ENCODE measurements at places on chromosomes 4 and X. TPM values are rescaled to one million over a fixed set of nuclear protein-coding genes. Genes with fewer than 3 reads are reported as not detected.

DNA sequence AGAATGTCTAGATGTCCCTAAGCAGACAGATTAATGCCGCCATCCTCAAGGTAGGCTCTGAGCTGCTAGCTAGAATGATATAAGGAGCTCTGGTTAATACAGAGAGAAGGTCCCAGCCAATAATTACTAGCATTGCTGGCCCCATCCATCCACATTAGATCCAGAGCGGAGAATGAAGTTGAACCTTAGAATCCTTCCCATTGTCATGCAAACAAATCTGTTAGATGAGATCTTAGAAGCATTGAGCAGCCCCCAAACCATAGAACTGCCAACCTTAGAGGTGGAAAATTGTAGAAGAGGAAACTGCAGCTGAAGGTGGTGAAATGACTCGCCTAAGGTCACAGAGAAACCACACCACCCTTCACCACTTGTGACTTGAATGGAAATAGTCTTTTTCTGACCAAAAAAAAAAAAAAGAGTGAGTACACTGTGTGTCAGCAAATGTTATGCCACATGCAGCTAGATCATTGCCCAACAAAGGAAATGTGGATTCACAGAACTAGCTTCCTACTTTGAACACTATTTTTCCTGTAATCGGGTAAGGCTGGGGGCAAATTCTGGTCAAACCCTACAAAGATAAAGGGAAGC is 162.1 kb downstream of the SMIM20 start:
- no peak for DNase-seq

DNA sequence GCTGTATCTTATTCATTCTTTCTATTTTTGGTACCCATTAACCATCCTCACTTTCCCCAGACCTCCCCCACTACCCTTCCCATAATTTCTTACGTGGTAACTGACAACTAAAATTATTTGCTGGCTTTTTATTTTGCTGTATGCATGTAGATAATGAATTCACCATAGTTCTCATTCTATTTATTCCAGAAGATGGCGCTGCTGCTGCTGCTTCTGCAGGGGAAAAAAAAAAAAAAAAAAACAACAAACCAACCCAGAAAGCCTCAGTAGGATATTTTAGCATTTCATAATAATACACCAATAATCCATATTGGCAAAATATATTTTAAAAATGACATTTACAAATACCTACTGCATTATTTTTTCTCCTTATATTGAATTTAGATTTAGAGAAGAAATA is 416.6 kb upstream of the MAGEB18 start:
- no peak for DNase-seq

- no peak for DNase-seq
Observed at GRCh38 chr4:181307824-181308223, 935.4 kb upstream of the TENM3 start.

GRCh38 chr4:74770226-74770910 is 24.0 kb downstream of the BTC start:
- no peak for DNase-seq

DNA sequence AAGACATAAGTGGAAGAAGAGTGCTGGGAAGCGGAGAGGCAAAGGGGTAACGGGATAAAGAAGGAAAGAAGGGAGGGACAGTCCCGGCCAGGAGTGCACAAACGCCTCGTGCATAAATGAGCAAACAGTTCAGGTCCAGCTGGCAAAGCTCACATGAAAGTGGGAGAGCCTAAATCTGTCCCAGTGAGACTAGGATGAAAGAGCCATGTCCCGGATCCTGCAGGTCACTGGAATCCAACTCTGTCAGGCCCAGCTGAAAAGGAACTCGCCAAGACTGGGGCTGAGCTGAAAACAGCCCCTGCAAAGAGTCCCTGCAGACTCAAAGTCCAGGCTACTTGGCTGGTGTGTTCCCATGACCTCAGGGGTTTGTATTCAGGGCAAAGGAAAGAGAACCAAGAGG is 38.0 kb upstream of the CRMP1 start:
- DNase-seq: no peak

DNA sequence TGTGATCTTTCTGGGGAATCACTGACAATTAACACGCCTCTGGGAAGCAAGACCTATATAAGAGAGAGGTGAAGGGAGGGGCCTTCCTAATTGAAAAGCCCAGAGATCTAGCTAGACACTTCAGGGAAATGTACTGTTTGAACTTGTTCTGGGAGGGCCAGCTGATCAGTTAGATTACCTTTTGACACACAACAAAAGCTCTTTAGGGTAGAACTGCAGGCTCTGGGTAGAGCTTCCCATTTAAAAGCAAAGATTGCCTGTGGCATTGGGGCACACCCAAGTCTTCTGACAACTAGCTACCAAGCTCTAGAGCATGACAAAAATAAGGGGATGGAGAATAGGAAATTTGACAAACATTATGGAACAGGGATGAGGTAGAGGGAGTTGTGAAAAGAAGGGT is 26.3 kb downstream of the AREG start:
- DNase-seq: no peak

DNA sequence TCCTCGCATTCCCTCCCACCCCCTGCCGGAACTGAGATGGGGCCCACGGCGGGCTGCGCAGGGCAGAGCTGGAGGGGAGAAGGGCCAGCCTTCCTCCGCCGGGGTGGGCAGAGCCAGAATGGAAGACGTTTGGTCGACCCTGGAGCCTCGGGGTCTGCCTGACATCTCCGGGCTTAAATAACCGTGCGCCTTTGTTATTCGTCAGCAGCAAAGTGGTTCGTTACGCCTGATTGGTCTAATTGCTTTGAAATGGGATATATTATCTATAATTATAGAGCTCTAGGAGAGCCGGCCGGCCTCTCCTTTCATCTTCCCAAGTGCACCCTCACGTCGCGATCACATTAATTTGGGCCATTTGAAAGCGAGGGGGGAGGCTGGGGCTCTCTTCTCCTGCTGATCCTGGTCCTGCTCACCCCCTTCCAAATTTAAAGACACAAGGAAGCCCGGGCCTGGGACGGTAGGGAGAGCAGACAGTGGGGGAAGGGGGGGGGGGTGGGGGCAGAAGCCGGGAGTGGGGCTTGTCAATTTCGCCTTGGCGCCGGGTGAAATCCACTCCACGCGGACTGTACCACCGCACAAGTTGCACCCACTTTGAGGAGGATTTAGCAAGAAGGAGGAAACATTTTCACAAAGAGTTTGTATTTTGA is 4.7 kb upstream of the MSX1 start:
- DNase-seq: peak; percentile 73

DNA sequence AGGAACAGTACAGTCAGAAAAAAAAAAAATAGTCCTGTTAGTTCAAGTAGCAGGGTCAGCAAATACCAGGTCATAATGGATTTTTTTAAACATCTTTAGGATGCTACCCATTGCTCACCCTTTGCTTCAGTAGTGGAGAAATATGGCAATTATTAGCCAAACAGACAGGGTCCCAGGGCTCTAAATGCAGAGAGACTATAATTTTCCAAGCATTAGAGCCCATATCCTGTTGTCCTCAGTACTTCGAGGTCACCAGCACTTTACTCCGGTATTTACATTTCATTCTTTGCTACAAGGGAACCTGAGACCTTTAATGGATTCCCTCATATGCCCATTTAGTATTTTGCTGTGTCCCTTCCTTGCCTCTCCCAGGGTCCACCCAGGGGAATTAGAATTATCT is 1562.9 kb upstream of the TENM3 start:
- DNase-seq: no peak

- no peak for DNase-seq
Observed at GRCh38 chr4:97942137-97942536, 201.1 kb downstream of the STPG2 start.

- DNase-seq: no peak
Observed at GRCh38 chr4:121016611-121017010, 55.7 kb downstream of the NDNF start.

- DNase-seq: no peak
Observed at GRCh38 chr4:136124251-136124745, 1408.0 kb downstream of the PCDH18 start.

GRCh38 chr4:150682126-150682525 is 100.2 kb downstream of the MAB21L2 start:
- no peak for DNase-seq

DNA sequence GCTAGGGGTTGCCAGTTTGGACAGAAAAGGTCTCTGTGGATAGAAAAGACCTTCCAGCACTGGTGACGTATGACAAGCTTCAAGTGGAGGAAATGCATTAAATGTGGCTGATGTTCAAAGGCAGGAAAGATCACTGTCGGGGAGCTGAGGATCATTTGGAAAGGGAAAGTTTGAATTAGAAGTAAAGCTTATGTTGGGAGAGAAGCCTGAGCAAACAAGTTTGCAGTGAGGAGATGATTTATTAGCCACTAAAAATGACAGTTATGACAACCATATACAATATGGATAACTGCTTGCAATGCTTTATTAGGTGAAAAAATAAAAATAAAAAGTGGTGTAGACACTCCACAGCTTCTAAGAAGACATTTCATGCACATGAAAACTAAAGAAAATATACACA is 135.3 kb upstream of the HS3ST1 start:
- no peak for DNase-seq

GRCh38 chr4:11585506-11585905 is 156.8 kb upstream of the HS3ST1 start:
- DNase-seq: no peak

- DNase-seq: no peak
Observed at GRCh38 chrX:30904186-30904585, 15.1 kb upstream of the TAB3 start.

DNA sequence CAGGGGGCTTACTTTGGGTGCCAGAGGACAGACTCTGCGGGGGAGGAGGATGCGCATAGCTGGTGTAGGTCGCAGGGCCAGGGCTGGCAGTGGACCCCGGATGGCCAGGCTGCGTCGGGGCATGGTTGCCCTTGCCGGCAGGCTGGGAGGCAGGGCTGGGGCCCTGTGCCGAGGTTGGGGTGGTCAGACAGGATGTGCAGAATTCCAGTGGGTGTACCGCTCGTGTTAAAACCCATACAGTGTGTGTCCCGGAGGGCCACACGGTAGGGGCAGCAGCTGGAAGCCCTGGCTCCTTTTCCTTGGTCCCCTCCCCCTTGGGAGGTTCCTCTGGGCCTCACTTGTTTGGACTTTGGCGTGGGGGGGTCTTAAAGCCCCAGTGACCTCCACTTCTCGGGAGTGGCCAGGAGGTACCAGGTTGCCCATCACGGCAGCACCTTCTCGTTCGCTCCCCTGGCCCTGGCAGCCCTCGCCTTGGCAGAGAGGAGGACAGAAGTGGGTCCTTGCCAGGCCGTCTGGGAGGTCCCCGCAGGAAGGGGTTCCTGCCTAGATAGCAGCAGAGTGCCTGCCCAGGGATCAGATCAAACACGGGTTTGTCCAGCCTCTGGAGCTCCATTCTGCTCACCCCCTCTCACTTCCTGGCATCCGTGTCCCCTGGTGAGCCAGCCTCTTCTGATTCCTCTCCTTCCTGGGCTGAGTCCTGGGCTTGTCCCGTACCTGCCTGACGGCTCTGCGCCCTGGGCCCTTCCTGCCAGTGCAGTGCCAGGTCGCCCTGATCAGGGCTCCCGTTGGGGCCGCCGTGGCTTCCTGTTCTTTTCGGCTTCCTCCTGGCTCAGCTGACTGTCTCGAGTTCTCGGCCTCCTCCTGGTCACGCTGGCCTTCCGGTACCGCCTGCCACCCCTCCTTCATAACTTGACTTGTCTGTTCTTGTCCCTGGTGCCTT is 56.7 kb upstream of the HGFAC start:
- peak; percentile 87 for DNase-seq

DNA sequence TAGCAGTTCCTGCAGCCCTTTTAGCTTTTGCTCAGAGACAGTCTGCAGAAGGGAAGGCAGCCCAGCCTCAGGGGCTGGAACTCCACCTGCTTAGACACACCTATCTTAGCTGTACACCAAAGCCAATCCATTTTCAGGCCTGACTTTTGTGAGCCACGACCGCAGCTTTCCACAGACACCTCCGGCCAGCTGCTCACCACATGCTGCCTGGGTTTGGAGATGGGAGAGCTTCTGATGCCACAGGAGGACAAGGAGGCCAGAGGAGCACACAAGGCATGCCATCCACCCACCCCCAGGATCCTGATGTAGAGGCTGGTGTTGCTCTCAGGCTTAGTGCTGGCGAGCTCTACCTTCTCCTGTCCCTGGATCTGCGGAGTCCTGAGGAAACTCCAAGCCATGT is 141.8 kb upstream of the NALF2 start:
- no peak for DNase-seq

- DNase-seq: no peak
Observed at GRCh38 chr4:94516067-94516466, 64.3 kb downstream of the PDLIM5 start.

- DNase-seq: no peak
Observed at GRCh38 chr4:47913330-47913729, 1.1 kb downstream of the NFXL1 start.

- DNase-seq: no peak
Observed at GRCh38 chr4:104693601-104694201, 199.0 kb upstream of the CXXC4 start.

GRCh38 chr4:151658959-151659600 is 101.7 kb downstream of the GATB start:
- DNase-seq: no peak

GRCh38 chr4:24932515-24933225 is 19.8 kb upstream of the CCDC149 start:
- no peak for DNase-seq

DNA sequence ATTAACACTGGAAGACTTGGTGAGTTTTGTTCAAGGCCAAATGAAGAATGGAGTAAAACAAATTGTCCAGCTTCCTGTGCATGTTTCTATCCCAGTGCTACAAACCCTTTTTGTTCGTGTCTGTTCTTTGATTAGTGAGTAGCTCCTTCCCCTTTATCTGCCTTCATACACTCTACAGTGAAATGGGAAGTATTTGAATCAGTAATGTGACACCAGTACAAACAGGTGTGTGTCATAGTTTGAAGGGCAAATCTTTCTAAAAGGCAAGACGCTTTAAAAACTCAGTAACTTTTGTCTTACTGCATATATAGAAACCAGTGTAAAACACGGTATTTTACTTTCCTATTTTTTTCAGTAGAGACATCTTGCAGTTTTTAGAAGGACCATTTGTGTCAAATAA is 5.9 kb downstream of the ARHGEF38 start:
- no peak for DNase-seq

DNA sequence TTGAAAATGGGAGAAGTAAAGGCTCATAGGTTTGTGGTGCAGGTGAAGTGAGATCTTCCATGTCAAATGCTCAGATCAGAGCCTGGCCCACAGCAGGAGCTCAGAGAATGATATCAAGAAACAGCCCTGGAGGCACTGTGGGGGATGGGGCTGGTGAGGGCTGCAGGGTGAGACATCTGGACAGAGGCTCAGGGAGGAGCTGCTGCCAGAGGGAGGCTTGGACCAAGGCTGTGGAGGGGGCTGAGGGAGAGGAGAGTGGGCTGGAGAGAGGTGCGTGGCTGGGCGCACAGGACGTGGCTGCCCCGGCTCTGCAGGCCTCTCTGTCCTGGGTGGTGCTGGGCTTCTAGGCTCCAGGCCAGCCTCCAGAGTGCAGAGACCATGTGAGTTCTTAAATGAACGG is 5.6 kb downstream of the SORCS2 start:
- no peak for DNase-seq

DNA sequence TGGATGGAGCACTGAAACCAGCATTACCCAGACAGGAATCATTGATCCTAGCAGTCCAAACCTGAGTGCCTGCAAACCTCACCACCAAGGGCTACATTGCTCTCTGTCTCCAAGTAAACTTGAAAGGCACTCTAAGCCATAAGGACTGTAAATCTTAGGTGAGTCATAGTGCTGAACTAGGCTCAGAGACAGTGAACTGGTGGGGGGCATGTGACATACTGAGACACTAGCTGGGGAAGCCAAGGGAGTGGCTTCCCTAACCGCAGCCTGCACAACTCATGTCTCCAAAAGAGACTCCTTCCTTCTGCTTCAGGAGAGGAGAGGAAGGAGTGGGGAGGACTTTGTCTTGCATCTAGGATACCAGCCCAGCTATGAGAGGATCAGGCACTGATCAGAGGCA is 235.5 kb upstream of the ACTRT1 start:
- no peak for DNase-seq

The ADH1B gene
- 57.5 TPM for polyA plus RNA-seq

The OPHN1 gene
- polyA plus RNA-seq: 0.26 TPM

The CHST7 gene
- polyA plus RNA-seq: 2.9 TPM

The PDE5A gene
- polyA plus RNA-seq: 0.91 TPM

The TXK gene
- 6.0 TPM for polyA plus RNA-seq

All from spleen (tissue), 13 donors.